ENCODE measurements at places on chromosomes 6 and 20.

GRCh38 chr20:57586943-57587277 lies 26.0 kb downstream of the PCK1 start:
- DNase-seq, result no peak

DNA sequence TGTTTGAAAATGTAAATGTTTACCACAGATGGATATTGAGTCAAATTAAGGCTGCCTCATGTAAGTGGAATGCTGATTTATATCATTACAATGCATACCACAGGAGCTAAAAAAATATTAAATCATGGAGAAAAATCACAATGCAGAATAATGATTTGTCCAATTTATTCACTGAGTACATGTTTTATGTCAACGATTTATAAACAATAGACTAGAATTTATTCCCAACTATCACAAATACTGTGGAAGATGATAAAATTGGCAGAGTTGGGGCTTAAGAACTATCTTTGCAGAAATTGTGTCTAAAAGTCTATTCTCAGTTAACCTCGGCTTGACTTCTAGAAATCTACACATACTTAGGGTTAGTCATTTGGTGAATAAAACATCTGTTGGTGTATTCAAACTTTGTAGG lies 472.1 kb upstream of the MARCKS start:
- DNase-seq, result no peak

DNA sequence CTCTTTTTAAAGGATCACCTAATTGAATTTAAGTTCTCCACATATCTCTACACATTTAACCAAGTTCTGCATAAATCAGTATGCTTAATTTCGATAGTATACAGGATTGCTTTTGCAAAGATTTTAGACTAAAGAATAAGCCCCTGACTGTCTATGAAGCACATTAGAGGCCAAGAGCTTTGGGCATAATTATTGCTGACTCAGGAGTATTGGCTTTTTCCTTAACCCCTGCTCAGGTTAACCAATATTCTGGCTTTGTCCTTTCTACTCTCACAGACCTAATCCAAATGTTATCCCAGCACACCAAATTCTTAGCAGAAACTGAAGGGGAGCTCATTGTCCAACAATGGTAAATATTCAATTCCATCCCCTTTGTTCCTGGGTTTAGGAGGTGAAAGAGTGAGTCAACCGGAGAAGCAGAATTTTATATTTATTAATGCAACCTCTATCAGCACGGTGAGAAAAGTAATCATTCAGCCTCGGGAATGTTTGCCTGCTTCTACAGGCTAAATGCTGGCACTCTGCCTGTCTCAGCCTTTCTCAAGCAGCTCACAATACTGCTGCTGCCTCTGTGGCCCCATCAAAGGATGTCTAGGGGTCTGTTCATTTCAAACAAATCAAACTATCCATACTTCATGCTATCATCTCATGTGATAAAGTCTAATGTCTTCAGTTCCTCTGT lies 125.0 kb downstream of the SIM1 start:
- no peak for DNase-seq

DNA sequence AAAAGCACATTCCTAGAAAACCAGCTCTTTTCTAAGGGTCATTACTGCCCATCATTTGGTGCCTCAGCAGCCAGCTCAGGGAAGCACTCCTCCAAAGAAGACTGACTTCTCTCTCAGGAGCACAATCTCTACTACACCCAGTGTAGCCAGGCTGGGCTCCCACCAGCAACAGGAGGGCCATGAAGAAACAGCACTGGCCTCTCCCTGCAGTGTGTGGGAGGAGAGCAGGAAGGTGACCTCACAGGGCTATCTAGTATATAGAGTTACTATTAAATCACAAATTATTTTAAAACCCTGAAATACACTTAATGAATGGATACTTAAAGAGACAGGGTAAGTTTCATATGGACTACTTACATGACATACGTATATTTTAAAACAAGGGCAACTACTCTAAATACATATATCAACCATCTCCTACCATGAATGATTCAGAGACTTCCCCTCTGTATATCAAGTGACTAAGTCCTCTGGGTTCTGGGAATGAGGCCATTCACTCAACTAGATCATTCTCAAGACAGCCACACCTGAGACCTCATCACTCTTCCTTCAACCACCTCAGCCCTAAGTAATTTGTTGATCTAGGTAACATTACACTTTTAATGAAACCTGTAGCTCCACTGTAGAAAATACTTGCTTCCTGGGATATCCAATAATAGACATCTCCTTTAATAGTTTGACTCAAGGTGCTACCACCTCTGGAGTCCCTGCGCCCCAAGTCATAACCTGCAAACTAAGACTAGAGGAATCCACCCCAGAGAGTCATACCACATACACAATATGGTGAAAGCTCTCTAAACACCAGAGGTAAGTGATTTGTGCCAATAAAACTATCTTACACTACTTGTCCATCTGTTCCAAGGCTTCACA lies 25.2 kb downstream of the TBX18 start:
- DNase-seq, result no peak

DNA sequence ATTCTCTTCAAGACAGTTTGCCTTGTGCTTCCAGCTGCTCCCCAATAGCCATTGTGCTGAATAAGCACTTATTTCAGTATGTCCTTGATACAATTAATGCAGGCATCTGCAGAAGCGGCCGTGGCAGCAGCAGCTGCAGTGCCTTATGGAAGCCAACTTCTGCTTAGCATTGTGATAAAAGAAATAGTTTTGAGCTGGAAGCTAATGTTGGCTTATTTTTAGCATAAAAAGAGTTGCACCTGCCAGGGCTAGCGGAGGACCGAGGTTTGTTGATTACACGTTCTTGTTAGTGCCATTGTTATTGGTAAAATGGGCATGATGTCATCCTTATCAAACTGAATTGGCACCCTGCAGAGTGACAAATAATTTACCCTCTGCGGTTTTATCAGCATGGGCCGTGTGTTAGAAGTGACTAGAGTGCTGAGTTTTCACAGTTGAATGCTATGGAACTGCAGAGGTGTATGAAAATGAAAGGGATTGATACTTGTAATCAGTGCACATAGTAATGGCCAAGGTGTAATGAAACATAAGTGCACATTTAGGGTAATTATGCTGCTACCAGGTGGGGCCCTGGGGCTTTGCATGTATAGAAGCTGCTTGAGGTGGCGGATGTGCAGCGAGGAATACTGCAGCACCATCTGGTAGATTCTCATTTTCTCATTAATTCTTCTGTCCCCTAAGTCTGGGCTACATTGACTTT lies 334.3 kb downstream of the CDKAL1 start:
- no peak for DNase-seq

- DNase-seq, result no peak
These were observed 1.4 kb upstream of the SNPH start for GRCh38 chr20:1264727-1265126.

DNA sequence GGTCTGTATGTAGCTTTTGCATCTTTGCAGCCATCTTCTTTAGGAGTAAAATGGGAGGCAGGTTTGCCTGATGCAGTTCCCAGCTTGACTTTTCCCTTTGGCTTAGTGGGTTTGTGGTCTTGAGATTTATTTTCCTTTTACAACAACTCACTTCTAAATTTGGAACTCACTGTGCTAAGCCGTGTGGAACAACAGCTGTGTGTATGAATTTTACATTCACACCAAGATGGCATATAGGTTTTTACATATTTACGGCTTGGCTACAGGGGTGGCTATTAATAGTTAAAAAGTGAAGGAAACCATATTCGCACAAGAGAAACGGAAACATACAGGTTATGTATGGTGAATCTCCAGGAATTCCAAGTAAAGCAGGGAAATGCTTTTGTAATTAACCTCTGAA lies 2.5 kb downstream of the TTLL2 start:
- no peak for DNase-seq

DNA sequence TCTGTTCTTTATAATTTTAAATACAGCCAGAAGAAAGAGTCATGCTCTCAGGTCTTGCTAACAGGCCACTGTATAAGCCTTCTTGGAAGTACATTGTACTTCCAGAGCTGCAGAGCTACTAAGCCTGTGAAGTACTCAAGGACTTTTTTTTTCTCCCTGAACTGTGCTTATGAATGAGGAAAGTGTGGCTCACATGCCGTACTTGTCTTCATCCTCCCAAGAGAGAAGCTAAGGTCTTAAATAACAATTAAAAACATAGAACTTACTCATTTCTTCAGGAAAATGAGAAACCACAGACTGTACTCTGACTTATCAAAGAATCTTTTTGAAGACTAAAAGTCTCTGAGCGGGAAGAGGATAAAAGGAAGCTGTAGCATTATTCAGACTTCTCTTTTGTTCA lies 218.3 kb downstream of the HTR1B start:
- DNase-seq, result no peak

GRCh38 chr6:157682856-157683481 lies 140.1 kb upstream of the SNX9 start:
- no peak for DNase-seq

- no peak for DNase-seq
These were observed 58.1 kb upstream of the PLN start for GRCh38 chr6:118489990-118490389.
